ENCODE measurements at places on chromosomes 3 and 15.

DNA sequence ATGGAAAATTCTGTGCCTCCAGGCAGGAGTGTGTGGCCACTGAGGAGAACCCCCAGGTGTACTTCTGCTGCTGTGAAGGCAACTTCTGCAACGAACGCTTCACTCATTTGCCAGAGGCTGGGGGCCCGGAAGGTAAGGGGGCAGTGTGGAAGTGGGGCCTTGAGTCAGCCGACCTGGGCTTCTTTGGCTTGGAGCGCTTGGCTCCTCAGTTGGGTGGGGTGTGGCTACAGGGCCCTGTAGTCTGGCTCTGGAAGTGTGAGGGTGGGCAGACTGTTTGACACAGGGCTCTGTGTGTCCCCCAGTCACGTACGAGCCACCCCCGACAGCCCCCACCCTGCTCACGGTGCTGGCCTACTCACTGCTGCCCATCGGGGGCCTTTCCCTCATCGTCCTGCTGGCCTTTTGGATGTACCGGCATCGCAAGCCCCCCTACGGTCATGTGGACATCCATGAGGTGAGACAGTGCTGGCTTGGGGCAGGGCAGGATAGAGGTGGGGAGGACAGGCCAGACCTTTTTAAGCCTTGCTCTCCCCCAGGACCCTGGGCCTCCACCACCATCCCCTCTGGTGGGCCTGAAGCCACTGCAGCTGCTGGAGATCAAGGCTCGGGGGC is 18.2 kb upstream of the EXOG start:
- DNase-seq, result no peak

DNA sequence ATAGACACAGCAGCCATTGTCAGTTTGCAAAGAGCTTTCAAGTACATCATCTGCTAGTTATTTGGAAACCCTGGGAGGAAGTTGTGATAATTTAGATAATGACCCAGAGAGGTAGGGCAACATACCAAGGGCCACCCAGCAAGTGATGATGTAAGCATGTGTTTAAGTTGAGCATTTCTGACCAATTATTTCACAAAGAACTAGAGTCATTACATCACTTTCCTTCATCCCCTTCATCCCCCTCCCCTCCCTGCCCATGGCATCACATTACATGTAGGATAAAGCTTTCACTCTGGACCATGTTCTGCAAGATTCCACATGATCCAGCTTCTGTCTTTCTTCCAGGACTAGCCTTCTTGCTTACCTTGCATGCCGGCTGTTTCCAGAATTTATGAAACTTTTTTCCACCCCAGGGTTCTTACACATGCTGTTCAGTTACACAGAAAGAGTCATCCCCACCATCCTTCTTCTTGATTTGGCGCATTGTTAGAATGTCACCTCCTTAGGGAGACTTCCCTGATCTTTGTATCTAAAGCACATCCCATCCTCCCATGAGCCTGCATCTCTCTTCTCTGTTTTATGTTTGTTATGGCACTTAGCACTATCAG is 71.3 kb downstream of the PTPRG start:
- DNase-seq, result no peak

GRCh38 chr15:101047301-101047781 is 128.2 kb downstream of the LRRK1 start:
- peak; percentile 52 for DNase-seq

- DNase-seq, result no peak
These were observed 598.5 kb downstream of the ZNF385D start for GRCh38 chr3:21152555-21152954.

- no peak for DNase-seq
These were observed 60.5 kb upstream of the MME start for GRCh38 chr3:155019575-155019974.

DNA sequence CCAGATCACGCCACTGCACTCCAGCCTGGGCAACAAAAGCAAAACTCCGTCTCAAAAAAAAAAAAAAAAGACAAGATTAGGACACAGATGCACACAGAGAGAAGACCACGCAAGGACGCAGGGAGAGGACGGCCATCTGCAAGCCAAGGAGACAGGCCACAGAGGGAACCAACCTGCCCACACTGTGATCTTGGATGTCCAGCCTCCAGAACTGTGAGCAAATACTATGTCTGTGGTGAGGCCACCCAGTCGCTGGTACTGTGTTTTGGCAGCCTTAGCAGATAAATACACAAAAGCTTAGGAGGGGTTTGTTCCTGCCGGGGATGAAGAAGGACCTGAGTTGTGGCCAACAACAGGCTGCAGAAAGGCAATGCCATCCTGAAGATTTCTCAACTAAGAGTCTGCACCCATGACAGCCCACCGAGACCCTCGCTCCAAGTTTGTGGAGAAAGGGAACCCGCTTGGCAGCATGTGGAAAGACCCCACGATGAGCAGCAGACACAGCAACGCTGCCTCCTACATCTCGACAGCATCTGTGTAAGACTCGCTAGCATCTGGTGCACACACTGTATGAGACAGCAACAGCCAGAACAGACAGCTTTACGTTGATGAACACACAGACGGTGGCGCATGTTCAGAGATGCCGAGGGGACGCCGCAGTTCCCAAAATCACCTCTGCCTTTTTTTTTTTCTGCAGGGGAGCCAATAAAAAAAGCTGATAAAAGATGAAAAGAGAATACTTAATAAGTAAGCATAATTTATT is 13.7 kb downstream of the CYFIP1 start:
- no peak for DNase-seq

DNA sequence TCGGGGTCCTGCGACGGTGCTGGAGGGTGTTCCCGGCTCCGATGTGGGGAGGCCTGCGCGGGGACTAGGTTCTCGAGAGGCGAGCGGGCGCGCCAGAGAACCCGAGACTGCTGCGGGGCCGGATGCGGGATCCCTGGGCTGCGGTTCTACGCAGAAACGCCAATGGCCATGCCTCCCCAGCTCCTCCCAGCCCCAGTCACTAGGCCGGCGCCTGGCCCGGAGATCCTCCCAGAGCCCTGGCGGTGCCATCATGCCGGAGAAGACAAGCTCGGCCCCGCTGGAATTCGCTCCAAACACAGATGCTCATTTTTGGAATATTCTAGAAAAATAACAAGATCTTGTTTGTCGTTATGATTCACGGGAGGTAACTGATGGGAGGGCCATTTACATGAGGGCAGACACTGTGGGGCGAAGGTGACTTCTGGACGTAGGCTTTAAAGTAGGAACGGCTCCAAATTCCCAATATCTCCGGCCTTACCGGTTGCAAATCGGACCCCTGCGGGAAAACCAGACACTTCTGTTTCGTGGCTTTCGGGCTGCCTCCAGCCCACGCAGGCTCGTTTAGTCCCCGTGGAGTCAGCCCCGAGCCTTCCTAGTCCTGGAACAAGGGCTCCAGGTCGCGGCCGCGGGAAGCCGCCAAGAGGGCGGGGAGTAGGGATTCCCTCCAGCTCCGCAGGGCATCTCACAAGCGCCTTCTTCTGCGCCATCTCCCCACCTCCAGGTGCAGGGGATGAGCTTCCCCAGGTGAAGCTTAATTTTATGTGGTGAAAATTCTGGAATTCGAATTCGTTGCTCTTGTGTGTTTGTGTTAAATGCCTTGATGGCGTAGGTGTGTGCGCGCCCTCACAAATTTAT is 74.8 kb upstream of the POLG start:
- DNase-seq, result no peak

DNA sequence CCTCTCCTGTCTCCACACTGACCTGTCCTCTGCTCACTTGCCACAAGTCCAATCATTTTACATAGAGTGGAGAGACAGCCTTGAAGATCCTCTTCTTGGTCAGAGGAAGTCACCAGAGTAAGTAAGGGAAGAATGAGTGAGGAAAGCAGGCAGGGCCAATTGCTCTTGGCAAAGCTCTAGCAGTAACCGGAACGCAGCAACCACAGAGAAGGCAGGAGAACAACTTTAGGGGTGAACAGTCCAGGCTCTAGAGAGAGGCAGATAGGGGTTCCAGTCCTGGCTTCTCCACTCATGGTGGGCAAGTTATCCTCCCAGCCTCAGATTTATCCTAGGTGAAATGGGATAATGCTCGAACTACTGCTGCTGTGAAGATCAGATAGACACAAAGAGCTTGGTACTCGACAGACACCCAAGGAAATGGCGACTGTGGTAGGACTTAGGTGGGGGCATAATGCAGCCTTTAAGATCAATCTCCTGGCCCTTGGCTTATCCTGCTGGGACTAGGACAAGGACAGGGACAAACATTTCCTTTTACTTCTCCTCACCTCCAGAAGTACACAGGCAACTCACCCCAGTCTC is 1.2 kb upstream of the ADAMTSL3 start:
- DNase-seq, result no peak

GRCh38 chr3:123287962-123288302 is 86.2 kb downstream of the SEC22A start:
- DNase-seq, result peak; percentile 56
